NCI-H1436 (cell line): ENCODE measurements at places on chromosomes 5 and 9.

DNA sequence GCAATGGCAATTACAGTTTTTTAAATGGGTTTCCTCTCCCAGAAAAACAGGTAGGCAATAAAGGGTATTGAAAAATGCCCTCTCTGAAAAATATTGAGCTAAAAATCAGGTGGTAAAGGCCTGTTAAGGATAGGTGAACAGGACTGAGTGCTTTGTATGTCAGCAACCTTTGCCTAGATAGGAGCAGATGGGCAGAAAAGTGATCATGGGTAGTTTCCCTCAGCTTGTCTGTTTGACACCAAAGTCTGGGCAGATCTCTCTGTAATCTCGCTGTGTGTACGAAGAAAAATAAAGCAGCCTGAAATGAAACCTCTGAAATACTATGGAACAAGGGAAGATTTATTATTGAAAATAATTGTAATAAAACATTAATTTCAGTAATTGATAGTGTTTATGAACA lies 15.8 kb downstream of the RNF180 start:
- no peak for DNase-seq

DNA sequence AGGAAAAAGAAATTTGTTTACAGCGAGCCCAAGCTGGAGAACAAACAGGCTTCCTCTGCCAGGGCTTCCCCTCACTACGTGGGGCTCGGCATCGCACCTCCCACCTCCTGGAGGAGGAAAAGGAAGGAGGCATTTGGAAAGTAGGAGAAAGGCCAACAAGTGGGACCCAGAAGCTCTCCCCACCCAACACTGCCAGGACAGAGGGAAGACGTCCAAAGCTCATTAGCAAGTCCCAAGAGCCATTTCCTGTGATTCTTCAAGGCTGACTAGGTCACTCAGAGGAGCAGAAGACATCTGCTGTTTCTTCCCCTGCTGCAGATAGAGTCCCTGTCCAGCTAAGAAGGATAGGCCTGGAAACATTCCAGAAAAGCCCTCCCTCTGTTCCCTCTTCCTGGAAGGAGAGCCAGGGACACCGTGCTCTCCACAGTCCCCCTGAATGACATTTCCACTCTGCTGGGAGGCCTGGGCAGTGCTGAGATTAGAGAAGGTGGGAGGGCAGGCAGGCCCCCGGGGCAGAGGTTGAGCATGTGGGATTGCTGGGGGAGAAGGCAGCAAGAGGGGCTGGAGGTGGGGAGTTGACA lies 57.0 kb upstream of the NEURL1B start:
- no peak for DNase-seq

DNA sequence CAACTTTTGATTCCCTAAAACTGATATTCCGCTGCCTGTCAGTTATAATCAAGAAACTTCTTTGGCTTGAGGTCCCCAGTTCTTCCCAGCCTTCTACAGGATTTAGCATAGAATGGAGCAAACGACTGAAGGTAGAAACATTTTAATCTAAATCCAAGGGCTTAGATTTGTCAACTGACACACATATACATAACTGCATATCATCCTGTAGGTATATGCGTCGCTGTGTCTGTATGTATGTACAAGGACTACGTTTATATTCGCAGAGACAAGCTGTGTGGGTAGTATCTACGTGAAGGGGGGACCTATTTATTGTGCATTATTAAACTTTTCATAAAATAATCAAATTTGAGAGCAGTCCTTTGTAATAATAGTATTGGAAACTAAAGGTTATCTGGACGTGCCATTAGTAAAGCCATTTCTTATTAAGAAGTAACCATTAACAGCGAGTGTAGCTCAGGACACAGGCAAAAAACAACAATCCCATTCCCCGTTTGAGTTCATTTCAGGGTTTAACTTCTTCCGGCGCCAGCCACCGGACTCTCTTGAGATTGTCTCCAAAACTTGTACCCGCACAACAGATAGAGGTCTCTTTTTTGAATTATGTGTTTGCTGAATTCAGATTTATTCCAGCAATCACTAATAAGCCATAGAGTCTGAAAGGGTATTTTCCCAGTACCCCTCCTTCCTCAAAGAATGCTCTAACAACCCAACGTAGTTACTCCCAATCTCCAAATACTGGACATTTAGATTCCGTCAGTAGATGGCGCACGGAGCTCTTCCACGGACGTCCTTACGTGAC lies 2.1 kb upstream of the MLLT3 start:
- peak; percentile 42 for DNase-seq

DNA sequence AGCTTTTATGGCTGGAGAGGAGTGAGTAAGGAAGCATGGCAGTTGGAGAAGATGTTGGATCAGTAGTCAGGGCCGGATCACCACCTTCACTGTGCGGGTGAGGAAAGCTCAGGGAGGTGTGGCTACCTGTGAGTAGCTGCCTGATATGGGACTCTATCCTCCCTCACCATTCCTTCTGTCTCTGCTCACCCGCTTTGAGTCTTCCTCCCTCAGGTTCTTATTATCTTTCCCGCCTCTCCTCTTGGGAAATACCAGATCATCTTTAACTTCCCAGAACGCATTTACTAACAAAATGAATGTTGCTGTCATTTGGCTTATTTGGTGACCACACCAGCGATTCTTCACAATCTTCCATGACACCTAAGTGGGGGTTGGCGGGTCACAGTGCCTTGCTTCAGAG lies 140.7 kb upstream of the GPR151 start:
- no peak for DNase-seq

GRCh38 chr5:14227513-14227912 lies 84.4 kb downstream of the TRIO start:
- DNase-seq, result no peak
